Fibroblast of villous mesenchyme (primary cell): ENCODE measurements at places on chromosomes 7 and 10. TPM values are rescaled to one million over a fixed set of nuclear protein-coding genes. Genes with fewer than 3 reads are reported as not detected.

DNA sequence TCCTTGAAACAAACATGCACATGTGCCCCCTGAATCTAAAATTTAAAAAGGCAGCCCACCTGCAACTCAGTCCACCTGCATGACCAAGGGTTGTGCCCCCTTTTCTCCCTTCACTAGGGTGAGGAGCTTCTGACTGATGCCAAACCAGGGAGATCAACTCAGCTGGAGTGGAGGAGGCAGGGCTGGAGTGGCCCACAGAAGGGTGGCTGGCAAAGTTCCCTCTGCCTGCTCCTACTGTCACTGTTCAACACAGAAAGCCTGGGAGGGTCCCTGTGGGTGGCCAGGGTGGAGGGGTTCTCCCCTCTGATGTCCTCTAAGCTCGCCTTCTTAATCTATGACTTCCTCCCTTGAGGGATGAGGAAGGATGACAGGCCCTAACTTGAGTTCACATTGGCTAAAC, 55.7 kb upstream of the ANTXRL start:
- no peak for DNase-seq

DNA sequence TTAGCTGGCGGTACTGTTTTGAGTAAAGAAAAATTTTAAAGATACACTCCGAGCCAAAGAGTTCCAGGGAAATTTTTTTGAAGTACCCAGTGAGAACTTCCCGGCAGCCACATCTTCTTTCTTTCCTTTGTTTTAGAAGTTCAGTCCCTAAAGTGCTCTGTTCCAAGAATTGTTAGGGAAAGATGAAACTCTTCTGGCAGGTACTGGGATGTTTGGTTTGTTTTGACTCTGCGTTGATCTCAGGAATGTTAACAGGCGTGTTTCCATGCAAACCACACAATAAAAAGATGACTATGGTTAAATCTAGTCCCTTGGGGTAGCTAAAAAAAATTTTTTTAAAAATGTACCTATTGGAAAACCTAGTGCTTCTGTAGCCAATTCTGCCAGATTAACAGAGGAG, 224.7 kb upstream of the PHYHIPL start:
- peak; percentile 59 for DNase-seq

DNA sequence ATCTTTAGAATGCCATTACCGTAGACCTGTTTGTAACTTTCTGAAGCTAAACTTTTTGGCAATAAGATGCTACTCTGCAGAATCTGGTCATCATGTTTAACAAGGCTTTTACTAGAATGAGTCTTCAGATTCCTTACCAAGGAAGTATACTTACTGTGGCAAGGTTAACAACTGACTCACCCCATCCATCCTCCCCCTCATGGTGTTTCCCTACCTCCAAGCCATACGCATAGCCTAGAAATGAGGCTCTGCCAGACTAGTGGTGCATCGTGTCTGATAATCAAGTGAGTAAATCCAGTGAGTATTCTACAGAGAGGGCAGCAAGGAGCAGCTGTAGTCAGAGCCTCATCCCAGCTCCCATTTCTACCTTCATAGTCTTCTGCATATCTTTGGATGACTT, 223.6 kb downstream of the IPMK start:
- DNase-seq = peak; percentile 32

BAG3 gene
- total RNA-seq = 16.4 and 18.6 TPM in 2 replicates

IDI2 gene
- not detected in 2 replicates for total RNA-seq

DNA sequence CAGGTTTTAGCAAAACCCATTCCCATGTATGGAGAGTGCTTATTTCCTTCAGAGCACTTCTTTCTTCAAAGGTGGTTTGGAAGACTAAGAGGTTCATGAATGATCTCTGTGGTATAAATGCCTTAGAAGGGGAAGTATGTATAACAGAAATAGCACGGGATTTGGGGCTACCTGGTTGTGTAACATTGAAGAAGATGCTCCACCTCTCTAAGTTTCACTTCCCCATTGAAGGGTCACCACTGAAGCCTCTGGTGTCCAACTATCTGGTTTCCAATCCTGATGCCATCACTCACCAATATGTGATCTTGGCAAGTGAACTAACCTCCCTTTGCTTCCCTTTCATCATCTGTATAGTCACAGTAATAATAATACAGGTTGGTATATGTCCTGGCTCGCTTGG, 37.2 kb downstream of the CYCS start:
- DNase-seq = no peak

- peak; percentile 74 for DNase-seq
These were observed 28.1 kb upstream of the PLXDC2 start for GRCh38 chr10:19788075-19788686.

DNA sequence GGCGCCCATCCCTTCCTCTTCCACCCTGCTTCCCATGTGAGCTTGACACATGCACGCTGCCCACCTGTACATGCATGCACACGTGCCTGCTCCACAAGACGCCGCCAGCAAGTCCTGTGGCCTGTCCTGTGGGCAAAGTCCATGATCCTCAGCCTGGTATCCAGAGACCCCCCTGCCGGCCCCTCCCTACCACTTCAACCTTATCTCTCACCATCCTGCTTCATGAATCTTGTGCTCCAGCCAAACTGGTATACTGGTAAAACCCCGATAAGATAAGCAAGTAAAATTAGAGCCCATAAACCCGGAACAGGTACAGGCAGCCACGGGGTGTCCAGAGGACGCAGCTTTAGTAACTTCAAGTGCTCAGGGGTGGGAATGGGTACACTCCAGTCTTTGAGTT, 11.8 kb upstream of the TBXAS1 start:
- no peak for DNase-seq

GPR146 gene
- under 0.01 TPM in 1 of 2 replicates, not detected in the other for total RNA-seq

- peak; percentile 61 for DNase-seq
These were observed at the start of gene DENND2A for GRCh38 chr7:140640727-140641523. DENND2A (minus strand) TSS chr7:140640813; CDS start chr7:140602397, 38,416 bp downstream.

- DNase-seq = no peak
These were observed 93.5 kb downstream of the CREM start for GRCh38 chr10:35219891-35220890.

ATOH7 gene
- under 0.01 TPM in 1 of 2 replicates, not detected in the other for total RNA-seq

DNA sequence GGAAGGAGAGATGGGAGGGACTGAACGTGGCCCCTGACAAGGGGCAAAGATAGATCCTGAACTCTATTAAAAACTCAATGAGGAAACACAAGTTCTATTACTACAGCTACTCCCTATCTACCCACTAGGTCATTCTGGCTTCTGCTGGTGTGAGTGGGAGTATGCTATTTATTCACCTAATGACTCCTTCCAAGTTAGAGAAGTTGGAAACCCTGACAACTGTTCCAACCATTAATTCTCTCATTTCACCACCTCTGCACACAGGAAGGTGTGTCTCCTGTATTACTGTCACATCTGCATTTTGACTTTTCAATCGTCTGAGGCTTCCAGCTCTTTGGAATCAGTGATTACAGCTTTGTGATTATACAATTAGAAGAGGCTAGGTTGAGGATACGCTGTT, 169.4 kb upstream of the ADO start:
- DNase-seq = no peak

DNA sequence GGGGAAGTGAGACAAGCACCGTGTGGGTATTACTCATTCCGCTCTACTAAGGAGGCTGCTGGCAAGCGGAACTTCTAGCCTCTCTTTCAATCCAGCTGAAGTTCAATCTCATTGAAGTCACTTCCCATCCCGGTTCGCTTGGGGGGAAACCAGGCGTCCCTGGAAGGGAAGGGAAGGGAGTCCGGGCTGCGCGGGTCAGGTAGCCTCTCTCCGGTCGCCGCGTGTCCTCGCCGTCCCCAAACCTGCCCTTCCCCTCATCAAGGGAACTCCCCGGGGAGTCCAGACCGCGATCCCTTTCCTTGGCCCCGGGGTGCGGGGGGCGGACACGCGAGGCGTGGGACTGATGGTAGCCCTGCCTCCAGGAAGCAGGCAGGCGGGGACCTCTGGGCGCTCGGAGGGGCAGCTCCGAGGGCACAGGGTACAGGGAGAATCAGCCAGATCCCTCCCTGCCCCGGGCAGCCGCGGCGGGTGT, 598 bp upstream of the ZEB1 start:
- DNase-seq = peak; percentile 75

GRCh38 chr7:82567841-82568240, 124.3 kb upstream of the CACNA2D1 start:
- no peak for DNase-seq

ADIRF gene
- 2.6 and 5.2 TPM in 2 replicates for total RNA-seq

TMEM120A gene
- 18.4 and 30.2 TPM in 2 replicates for total RNA-seq

ACTL6B gene
- not detected in 2 replicates for total RNA-seq

OR9A2 gene
- total RNA-seq = not detected in 2 replicates

ANXA8 gene
- 3.9 and 7.4 TPM in 2 replicates for total RNA-seq

GRCh38 chr10:42932735-42933447, 144.0 kb upstream of the RET start:
- DNase-seq = no peak

DNA sequence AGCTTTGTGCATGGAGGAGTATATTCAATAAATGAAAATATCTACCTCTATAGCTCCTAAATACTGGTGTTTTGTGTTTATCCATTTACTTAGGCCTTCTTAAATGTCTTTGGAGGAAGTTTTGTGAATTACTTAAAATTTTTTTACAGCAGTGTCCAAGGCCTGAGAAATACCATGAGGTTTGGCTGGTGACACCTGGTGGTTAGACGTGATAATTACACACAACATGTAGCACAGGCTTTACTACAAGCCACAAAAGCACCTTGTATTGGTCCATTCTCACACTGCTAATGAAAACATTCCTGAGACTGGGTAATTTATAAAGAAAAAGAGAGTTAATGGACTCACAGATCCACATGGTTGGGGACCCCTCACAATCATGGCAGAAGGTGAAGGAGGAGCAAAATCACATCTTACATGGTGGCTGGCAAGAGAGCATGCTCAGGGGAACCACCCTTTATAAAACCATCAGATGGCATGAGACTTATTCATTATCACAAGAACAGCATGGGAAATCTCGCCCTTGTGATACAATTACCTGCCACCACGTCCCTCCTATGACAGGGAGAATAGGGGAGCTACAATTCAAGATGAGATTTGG, 20.6 kb downstream of the HYAL4 start:
- DNase-seq = peak; percentile 73

DNA sequence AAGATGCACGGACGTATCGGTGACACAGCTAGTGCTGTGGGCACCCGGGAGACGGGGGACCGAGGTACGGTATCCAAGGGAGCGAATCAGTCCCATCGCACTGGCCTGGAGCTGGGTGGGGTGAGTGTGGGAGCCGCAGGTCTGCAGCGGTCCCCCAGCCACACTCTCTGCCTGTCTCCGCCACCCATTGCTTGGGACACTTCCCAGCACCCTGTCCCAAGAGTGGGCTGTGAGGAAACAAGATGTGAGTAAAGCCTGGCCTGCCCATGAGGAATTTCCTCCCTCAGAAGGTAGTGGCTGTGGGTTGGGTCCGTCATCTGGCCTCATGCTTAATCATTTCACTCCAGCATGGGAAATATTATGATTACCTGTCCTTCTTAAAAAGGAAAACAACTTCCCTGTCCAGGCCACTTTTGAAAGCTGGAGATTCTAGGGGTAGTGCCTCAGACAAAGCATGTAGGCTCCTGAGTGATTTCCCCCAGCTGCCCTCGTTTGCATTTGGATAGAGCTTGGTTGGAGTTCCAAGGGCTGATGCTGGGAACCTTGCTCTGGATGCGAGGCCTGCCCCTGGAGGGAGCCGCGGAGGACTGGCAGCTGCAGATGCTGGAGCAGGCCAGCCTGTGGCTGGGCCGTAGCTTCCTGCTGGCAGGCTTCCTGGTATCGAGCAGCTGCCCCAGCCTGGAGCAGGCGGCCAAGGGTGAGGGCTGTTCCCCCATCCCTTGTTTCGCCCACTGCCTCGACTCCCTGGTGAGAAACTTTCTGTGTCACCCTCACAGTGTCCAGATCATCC, 6.2 kb upstream of the ACTR3C start:
- DNase-seq = no peak

- DNase-seq = peak; percentile 85
These were observed 74.3 kb upstream of the GNAI1 start for GRCh38 chr7:80060218-80060806.

ODAD2 gene
- 3.2 and 4.3 TPM in 2 replicates for total RNA-seq

DNA sequence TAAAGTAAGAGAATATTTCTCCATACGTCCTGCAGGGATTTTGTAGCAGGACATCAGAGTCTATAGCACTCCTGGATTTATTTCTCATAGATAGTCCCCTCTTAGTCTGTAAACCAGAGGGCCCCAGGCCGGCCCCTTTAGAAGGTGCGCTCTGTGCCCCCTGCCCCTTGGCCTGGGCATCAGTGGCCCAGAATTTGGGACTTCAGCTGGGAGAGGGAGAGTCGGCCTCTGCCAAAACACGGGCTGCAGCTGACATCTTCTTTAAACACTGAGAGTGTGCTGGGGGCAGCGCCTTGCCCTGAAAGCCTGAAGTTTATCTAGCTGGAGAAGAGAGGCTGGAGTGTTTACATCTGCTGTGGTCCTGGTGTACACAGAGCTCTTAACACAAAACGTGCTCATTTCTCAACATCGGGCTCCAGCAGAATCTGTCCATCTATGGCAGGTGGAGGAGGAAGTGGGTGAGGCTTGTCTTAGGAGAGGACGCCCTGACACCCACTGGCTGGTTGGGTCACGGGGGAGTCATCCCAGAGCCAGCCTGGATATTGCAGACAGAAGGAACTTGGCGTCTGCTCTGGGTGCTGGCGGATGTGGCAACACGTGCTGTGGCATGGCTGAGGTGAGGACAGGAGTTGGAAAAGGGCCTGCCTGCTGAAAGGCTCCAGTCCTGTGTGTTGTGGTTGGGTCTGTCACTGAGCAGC, 5.0 kb upstream of the TACR2 start:
- peak; percentile 95 for DNase-seq

GRCh38 chr10:89078724-89079672, 88.4 kb downstream of the FAS start:
- no peak for DNase-seq

DNA sequence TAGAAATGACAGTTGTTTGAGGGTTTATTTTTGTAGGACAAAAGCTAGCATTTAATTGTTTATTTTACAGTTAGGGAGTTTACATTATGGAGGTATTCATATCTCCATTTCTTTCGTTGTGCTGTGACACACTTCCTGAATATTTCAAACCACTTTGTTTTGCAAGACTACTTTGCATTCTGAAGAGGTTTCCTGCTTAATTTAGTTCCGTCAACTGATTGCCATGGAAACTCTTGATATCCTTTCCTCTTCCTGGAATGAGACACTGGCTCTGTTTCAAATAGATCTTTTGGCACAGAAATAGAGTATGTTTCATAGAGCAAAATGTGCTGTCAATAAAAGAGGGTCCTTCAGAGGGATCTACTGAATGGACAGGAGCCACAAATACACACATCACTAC, 159.5 kb upstream of the AGR3 start:
- DNase-seq = peak; percentile 88

KCNH2 gene
- 0.64 and 2.6 TPM in 2 replicates for total RNA-seq

- DNase-seq = no peak
These were observed 45.2 kb downstream of the SRRM3 start for GRCh38 chr7:76246804-76247389.

TLX1 gene
- not detected in 2 replicates for total RNA-seq

GRCh38 chr10:60820093-60820754, 41.9 kb downstream of the CDK1 start:
- DNase-seq = peak; percentile 75

GRCh38 chr10:98249134-98249533, 18.9 kb downstream of the LOXL4 start:
- DNase-seq = no peak

SPDYE11 gene
- total RNA-seq = not detected in 2 replicates

DNA sequence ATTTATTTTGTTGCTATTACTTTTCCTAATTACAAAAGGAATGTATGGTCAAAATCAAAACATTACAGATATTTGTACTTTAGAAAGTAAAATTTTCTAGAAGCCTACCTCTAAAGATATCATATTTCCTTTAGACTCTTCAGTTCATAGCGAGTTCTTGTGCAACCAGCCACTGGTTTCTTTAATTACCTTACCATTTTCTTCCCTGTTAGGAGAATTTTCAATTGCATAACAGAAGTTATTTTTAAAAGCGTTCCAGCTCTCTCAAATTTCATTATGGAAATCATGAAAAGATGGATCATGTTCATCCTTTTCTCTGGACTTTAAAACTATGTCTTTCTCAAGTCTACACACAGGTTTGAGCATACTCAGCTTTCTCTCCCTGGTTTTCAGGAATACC, 5.0 kb upstream of the TRUB1 start:
- DNase-seq = peak; percentile 18

GHITM gene
- total RNA-seq = 177 and 185 TPM in 2 replicates
